Stimulated activated CD8-positive, alpha-beta memory T cell treated with anti-CD3 and anti-CD28 coated beads, Interleukin-4, amount 100 ng/mL, for 4 hours (primary cell): ENCODE measurements at places on chromosomes 5 and 9.

GRCh38 chr5:158226496-158226895 is 367.6 kb upstream of the CLINT1 start:
- no peak for DNase-seq

DNA sequence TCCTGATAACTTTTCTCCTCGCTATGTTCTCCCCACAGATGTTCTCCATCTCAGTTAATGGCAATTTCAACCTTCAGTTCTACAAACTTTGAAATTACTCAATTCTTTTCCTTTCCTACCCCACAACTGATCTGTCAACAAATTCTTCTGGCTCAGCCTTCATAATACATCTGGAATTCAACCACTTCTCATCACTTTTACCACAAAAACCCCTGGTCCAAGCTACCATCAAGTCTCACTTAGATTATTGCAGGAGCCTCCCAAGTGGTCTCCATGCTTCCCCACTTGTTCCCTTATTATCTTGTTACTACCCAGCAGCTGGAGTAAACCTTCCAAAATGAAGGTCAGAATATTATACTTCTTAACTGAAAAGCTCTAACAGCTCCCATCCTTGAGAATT is 110.1 kb downstream of the FBN2 start:
- no peak for DNase-seq

DNA sequence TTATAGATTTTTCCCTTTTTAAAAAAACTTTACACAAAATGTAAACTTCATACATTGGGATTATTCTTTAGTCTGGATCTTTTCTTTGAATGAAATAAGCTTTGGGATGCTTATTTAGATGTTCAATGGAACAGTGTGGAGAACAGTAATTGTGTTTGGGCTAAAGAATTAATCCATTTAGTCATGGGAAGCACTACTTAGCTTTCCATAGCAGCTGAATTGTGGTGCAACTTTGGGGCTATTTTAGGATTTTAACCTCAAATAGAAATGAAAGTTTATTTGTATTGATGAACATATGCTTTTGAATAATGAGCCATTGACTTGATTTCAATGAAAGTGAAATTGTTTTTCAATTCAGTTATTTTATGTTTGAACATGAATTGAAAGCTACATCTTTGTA is 72.4 kb downstream of the ZCCHC7 start:
- DNase-seq, result no peak

DNA sequence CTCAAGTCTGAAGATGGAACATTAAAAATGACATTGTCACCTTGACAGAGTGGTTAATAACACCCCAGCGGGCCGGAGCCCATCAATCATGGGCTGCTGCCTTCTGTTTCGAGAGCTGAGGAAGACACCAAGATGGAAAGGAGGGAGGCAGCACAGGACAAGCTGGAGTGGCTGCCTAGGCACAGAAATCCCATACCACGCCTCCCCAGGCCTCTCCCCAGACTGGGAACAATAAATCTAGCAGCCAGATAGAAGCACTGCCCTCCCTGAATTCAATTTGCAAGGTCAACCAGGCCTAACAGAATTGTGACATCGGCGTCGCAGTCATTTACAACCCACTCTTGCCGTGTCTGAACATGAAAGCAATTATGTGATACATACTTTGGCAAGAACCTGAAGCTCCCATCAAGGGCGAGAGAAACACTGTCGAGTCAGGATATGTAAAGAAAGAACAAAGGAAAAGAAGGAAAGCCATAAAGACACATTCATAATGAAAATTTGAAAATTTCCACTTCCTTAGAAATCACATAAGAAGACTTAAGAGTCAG is 35.4 kb upstream of the ZNF354A start:
- DNase-seq, result no peak

GRCh38 chr9:128494108-128494745 is 10.3 kb upstream of the GLE1 start:
- no peak for DNase-seq

DNA sequence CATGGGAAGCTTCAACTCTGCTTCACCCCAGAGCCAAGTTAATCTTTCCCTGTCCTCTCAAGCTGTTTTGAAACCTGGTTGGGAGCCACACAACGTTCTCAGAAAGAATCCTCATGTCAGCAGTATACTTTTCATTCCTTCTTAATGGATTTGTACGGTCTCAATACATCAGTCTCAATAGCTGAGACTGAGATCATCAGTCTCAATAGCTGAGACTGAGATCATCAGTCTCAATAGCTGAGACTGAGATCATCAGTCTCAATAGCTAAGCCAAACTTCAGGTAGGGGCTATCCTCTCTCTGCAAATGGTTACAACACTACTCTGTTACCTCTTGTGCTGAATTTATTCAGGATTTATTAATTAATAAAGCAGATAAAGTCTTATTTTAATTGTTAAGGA is 1317.4 kb upstream of the CDH9 start:
- no peak for DNase-seq

GRCh38 chr9:26357803-26358344 is 534.7 kb downstream of the CAAP1 start:
- no peak for DNase-seq

GRCh38 chr5:127906562-127907204 is 176.9 kb upstream of the SLC12A2 start:
- no peak for DNase-seq

DNA sequence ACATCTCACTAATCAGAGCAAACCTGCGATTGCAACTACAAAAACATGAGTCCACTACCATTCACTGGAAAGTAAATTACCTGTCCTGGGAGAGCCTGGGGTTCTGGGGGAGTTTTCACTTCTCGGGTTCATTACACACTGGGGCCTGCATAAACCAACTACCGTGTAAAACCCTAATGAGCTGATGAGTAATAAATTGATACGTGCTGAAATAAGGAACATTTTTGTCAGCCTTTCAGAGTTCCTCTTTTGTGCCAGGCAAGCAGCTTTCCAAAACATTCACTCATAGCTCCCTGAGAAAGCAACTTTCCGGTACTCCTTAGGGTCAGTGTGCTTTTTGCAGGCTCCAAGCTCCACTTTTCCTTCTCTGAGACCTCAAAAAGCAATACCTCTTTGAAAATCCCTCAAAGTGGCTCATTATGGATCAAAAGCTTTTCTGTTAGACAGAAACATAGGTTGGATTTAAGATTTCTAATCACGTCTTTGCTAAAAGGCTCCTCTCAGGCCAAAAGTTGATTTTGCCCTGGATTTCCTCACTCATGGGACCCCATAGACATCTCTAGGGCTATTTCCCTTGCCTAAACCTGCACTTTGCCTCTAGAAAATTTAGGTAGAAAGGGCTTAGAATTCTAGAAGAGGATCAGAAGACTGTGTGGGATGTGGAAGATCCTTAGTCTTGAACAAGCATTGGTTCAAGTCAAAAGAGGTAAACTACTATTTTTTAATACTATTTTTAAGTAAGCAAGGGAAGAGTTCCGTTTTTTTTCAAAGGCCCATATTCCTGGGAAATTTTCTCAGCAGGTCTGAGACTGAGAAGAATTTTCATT is 74.8 kb downstream of the ST8SIA4 start:
- DNase-seq, result no peak

- DNase-seq, result no peak
Measured at GRCh38 chr9:346111-346571, 131.5 kb downstream of the DOCK8 start.

DNA sequence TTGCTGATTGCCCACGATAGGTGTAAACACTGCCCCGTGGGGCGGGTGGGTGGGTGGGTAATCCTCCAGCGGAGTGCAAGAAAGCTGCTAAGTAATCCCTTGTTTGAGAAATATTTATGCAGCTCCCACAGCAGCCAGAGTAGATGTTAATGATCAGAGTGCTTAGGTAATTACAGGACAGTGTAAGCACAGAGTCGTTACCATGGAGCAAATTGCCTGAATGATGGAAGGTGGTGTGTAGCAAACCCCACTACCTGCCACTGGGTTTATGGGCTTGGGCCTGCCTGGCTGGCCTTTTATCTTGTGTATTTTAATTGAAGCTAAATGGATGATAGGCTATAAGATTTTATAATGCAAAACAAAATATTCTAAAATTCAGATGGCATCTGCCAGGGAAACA is 110.0 kb downstream of the COL5A1 start:
- no peak for DNase-seq

GRCh38 chr9:2096376-2096970 is 81.3 kb downstream of the SMARCA2 start:
- no peak for DNase-seq

DNA sequence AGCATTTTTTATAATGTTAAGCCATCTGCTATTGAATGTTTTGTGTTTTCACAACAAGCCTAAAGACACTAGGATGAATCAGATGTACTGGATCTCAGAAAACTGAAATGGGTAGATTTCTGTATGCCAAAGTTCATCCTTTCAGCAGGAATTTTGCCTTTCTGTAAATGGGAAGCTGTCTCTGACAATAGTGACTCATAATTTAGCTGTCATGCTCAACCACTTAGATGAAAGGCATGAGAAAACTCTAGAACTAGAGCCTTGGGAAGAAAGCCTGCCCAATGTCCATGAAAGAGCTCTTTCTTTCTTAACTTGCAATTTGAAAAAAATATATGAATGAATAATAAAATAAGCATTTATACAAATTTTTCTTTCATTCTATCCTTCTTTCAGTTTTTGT is 616.0 kb upstream of the EDIL3 start:
- DNase-seq, result no peak

DNA sequence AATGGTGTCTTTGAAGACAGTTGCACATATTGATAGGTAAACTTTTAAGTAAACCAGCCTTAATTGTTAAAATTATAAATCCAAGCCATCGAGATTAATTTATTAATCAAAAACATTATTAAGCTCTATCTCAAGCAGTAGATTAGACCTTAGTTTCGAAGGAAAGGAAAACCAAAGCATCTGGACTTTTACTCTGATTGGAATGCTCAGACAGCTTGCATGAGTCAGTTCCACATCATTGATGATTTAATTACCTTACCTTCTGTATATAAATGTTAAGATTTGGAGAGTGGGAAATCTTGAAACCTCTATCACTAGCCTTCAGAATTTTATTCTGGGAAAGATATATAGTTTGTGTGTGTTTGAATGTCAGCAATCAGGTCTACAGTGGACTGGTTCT is 23.9 kb downstream of the DCP2 start:
- no peak for DNase-seq

DNA sequence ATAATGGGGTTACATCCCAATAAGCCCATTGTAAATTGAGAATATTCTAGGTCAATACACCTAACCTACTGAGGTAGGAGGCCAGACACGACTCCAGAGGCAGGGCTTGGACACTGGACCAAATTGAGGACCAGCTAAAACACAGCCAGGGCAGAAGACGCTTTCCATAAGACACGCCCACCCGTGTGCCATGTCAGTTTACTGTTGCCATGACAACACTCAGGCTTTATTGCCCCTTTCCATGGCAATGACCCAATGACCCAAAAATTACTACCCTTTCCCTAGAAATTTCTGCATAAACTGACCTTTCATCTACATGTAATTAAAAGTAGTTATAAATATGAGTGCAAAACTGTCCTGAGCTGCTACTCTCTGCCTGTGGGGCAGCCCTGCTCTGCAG is 31.5 kb downstream of the SLC22A4 start:
- no peak for DNase-seq

- DNase-seq, result no peak
Measured at GRCh38 chr5:91190314-91190690, 192.8 kb downstream of the ARRDC3 start.

DNA sequence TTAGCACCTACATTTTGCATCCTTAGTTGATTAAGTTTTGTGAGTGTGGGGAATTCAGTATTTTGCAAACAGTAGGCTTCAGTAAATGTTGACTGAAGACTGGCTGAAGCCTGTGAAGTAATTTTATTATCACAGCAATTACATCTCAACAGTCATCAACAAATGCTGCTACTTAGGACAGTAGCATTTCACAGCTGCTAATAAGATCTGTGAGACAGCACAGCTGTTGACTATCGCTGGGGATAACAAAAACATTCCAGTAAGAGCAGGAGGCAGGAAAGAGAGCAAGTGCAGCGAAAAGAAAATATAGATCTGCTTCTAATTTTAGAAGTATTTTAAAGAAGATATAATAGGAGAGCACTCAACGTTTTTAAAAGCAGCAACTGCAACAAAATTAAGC is 117.3 kb upstream of the FGF10 start:
- DNase-seq, result no peak

DNA sequence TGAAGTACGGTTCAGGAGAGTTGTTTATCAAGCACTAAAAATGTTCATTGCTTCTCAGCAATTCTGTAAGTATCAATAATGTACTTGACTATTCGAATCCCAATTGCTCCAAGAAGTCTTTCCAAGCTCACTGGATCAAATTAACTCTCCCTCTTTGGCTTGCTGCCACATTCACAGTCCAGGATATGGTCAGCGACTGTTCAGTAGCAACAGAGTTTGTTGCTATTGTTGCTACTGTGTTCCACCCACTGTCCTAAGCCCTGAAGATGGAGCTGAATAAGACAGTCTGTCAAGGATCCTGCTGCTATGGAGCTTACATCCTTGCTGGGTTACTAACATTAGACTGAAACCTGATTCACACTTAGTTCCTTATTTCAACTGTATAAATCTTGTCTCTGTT is 110.8 kb downstream of the FGF10 start:
- no peak for DNase-seq

- DNase-seq, result no peak
Measured at GRCh38 chr9:111481885-111482636, 2.1 kb downstream of the ECPAS start.

GRCh38 chr9:35790385-35791296 is 750 bp upstream of the NPR2 start:
- peak; percentile 21 for DNase-seq

DNA sequence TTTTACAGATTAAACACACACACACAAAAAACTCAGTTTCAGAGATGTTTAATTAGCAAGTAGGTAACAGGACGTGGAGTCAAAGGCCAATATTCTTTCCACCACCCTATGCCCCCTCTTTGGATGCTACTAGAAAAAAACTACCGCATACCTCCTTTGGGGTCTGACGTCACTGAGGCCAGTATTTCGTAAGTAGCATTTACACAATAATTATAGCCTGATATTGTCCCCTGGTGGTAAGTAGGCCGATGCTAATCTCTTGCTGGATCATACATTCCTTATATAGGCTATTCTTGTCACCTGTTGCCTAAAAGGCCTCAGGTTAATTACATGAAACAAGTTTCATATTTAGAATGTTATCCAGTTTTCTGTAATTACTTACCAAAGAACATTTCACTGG is 21.0 kb upstream of the SMARCA2 start:
- no peak for DNase-seq

DNA sequence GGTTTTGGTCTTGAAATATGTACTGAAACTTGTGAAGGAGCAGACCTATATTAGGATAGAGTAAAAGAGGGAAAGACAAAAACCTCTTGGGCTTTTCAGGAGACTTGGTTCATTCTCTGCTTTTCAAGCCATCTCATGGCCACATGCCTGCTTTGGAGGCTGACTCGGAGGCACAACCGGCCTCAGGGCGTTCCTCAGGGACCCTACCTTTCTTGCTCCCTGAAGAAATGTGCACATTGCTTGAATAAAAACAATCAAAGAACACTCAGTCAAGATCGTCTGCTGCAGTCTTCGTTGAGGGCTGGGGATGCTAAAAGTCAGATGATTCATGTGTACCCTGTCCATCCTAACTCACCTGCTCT is 994 bp downstream of the IRGM start:
- DNase-seq, result no peak

DNA sequence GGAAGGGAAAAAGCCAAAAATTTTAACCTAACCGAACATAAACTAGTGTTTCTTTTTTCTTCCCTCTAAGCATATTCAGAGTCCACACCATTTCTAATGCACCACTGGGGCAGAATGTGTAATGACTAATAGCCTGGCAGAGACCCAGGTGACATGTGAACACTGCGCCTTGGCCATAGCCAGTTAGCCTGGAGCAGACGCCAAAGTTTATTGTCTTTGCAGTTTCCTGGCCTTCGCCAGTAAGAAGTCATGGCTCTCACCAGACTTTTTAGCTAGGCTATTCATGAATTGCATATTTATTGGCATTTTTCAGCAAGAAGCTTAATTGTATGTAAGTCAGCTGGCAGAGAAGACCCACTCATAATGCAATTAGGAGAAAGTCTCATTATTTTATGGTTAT is 182.8 kb upstream of the SLC27A6 start:
- DNase-seq, result no peak
